Testis (tissue), 5 donors: ENCODE measurements at places on chromosomes 11 and 22.
A peak's percentile ranks its signal among the peaks of the same experiment; 100 is the strongest.

DNA sequence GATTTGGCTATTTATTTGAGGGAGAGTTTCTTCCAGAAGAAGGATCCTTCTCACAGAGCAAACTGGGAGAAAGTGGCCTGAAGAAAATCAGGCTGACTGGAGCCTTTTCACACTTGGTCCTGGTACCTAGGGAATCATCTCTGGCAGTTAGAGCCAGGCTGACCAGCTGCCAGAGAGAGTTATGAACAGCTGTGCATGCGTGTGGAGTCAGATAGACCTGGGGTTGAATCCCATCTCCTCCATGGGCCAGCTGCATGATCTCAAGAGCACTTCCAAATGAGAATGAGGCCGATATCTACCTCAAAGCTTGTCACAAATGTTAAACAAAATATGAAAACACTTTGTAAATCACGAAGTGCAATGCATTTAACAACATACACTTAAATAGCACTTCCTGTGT lies 390.0 kb downstream of the TENM4 start:
- DNase-seq, result no peak

DNA sequence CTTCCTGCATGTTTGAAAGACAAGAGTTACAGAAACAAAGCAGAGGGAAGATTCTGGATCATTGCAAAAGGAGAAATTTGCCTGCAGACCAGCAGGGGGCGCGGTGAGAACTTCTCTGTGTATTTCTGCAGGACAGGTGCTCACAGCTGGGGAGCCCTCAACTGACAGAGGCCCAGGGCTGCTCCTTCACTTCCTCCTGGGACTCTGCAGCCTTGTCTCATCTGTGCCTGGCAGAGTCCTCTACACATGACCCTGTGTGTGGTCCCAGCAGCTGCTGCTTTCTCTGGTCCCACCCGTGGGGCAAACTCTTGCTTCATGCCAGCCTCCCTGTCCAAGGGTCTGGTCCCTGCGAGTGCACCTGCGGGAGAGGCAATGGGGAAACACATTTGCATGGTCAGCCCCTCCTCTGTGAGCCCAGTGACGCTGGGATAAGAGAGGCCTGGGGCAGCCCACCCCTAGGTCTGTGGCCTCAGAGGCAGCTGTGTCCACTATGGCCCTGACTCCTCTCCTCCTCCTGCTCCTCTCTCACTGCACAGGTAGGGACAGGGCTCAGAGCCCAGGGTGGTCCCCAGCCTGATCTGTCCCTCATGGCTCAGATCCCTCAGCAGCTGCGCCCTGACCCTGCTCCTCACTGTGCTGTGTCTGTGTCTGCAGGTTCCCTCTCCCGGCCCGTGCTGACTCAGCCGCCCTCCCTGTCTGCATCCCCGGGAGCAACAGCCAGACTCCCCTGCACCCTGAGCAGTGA lies 43.2 kb upstream of the VPREB1 start:
- no peak for DNase-seq

- no peak for DNase-seq
Measured at GRCh38 chr11:82268627-82269026, 465.0 kb downstream of the FAM181B start.

DNA sequence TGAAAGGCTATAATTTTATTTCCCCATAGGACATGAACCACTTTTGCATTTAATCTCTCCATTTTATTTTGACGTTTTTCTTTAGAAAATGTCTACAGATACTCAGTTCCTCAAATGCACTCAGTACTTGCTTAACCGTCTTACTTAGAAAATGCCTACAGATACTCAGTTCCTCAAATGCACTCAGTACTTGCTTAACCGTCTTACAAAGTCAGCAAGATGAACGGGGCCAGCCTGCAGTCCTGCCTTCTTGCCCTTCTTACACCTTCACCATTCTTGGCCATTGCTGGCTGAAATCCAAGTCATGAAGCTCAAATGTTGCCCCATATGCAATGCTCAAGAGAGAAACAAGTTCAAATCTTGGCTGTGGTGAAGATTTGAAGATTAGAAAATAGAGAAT lies 34.1 kb downstream of the CSNK2A3 start:
- no peak for DNase-seq

DNA sequence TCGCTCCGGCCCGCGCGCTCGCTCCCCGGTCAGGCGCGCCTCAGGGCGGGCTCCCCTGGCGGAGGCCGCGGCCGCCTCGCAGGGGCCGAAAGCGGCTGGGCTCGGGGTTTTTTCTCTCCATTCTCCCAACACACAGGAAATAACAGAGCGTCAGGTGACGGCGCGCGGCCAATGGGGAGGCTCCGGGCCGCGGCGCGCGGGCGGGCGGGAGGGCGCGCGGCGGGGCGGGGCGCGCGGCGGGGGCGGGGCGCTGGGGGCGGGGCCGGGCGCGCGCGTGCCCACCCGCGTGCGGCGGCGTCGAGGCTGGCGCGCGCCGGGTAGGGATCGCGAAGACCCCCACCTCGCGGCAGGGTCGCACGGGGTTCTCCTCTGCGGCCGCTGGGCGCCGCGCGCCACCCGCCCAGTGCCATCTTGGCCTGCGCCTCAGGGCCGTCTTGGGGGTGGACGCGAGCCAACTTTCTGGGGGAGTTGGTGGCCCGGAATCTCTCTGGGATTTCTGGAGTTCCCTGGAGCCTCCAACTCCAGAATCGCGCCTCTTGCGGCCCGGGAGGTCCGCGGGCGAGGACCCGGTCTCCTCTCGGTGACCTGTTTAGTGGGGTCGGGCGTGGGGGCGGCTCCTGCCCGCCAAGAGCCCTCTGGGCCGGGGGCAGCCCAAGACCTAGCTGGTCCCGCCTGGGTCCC lies at the start of gene TCF20:
Gene TCF20, minus strand, starts transcription at position 144 of the 681 bp plus-strand sequence. CDS start 55,348 bp downstream, outside the sequence.
- peak; percentile 85 for DNase-seq

DNA sequence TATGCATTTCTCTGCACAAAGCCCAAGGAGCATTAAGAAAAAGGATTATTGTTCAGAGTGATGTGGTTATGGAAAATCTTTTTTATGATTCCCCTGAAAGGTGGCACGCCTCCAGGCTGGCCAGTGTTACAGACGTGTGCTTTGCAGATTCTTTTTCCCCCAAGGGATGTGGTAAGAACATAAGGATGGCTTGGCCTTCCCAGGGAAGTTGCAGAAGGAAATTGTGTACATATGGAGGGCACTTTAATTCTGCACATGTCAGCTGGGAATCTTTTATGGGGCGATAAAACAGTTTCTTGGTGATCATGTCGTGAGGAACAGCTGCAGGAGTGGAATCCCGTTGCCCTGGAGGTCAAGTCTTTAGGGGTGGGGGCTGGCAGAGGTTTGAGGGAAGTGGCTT lies 9.7 kb downstream of the SMARCB1 start:
- DNase-seq, result no peak

GRCh38 chr11:115501893-115502589 lies 2.2 kb downstream of the CADM1 start:
- peak; percentile 28 for DNase-seq

DNA sequence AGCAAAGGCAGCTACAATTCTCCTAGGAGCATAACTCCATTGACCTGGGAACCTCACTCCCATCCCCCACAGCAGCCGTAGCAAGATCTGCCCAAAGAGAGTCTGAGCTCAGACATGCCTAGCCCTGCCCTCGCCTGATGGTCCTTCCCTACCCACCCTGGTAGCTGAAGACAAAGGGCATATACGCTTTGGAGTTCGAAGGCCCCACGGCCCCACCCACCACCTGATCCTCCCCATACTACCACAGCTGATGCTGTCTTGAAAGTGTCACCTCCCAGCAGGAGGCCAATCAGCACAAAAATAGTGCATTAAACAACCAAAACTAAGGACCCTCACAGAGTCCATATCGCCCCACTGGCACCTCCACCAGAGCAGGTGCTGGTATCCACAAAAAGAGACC lies 22.6 kb upstream of the GNAZ start:
- no peak for DNase-seq

- DNase-seq, result no peak
Measured at GRCh38 chr11:13963949-13964770, 1.6 kb downstream of the SPON1 start.

GRCh38 chr22:30985561-30986208 lies 16.6 kb downstream of the TUG1 start:
- no peak for DNase-seq

- no peak for DNase-seq
Measured at GRCh38 chr22:26846076-26846475, 188.7 kb downstream of the MIAT start.

GRCh38 chr22:41908411-41909309 lies 6.2 kb downstream of the SHISA8 start:
- DNase-seq, result no peak

DNA sequence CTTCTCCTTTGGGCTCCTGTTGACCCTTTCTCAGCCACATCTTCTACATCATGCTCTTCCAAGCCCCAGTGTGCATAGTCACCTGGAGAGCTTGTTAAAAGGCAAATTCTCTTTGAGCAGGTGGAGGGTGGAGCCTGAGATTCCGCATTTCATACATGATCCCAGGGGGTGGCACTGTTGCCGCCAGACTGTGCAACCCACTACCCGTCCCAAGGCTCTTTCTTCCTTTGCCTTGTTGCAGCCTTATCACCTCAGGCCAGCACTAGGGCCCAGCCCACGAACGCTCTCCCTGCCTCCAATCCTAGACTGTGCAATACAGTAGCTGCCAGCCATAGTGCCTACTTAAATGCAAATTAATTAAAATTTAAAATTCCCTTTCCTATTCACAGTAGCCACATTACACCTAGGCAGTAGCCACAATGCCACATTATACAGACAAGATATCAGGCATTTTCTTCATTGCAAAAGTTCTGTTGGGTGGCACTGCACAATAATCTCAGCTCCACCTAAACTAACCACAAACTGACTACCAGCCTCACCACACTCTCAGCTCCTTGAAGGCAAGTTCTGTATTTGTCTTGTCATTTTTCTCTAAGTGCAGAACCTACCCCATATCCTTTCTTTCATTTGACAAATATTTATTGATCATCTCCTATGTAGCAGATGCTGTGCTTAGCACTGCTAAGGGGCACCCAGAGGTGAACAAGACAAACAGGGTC lies 4.6 kb upstream of the KCNJ5 start:
- peak; percentile 59 for DNase-seq

DNA sequence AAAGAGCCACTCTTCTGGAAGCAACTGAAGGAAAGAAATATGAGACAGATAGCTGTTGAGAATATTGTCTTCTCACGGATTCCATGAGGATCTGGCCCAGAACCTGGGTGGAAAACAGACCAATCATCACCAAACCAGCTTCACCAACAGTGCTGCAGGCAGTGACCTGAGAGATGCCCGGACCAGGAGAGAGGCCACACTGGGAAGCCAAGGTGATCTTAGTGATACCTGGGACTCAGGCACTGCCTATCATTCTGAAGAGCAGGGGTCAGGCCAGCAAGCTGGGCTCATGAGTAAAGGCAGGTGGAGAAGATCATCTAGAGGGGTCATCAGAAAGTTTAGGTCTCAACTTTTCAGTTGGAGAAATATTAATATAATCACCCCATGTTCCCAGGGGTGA lies 595.8 kb upstream of the CADM1 start:
- no peak for DNase-seq

DNA sequence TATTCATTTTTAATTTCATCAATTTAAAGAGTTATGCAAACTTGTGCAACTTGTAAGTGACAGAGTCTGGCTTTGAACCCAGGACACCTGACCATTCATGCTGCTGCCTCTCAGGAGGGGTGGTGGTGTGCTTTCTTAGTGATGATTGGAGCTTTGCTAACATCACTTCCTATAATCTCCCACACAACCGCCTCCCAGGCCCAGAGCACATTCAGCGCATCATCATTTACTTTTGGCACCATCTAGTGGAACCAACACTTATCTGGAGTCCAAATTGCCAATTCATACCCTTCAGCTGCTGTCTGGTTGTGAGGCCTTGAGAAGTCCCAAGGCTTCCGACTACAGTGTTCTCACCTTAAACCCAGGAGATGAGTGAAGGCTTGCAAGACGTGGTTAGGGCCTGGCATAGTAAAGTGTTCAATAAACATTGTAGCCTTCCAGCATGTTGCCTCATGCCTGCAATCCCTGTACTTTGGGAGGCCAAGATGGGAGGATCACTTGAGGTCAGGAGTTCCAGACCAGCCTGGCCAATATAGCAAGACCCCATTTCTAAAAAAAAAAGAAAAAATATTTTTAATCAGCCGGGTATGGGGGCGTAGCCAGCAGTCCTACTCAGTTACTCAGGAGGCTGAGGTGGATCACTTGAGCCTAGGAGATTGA lies 1.1 kb upstream of the TTLL1 start:
- peak; percentile 76 for DNase-seq

GRCh38 chr11:98180511-98180910 lies 840.2 kb upstream of the CNTN5 start:
- no peak for DNase-seq

- DNase-seq, result no peak
Measured at GRCh38 chr11:119629085-119629484, 99.9 kb downstream of the NECTIN1 start.

DNA sequence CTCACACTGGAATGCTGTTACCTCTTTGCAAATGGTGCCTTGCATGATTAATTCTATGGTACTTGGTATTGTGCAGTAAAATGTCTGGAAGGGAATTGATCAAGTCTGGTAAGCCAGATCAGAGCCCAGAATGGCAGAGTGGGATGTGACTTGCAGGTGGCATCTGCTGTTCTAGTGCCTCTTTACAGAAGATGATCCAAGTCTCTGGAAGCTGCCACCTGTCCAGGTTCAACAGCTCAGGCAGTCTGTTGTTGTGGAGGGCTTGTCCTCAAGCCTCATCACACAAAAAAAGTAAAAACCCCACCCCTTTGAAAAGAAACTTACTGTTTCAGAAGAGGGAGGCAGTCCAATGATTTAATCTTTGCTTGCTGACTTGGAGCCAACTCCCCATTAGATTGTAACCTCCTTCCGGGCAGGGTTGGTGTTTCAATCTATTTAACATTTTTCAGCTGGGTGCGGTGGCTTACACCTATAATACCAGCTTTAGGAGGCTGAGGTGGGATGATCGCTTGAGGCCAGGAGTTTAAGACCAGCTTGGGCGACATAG lies 17.1 kb downstream of the ZNRF3 start:
- DNase-seq, result no peak

DNA sequence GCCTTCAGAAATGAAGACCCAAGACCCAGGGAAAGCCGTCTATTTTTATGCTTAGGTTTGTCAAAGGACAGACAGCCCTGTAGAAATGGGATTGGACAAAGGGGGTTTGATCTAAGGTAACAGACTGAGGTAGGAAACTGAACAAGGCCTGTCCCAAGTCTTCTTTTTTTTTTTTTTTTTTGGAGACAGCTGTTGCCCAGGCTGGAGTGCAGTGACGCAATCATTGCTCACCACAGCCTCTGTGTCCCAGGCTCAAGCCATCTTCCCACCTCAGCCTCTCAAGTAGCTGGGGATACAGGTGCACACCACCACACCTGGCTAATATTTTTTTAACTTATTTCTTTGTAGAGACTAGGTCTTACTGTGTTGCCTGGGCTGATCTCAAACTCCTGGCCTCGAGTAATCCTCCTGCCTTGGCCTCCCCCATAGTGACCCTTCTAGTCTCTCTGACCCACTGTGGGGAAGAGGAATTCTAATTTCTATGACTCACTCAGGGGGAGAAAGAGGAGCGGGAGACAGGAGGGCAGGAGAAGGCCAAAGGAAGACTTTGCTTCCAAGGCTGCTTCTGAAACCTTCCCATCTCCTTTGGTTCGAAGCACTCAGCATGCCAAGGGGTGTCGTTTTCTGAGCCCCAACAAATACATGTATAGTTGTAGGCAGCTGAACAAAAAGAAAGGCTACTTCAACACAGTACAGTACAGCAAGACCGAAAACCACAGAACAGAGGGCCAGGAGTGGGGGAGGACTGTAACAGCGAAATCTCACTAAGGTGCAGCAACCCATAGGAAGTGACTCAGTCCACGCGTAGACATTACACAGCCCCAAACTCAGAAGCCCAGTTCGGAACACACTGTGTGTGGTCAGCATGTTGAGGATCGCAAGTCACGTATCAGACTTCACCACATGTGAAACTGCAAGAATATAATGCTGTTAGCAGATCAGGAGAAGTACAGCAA lies 872 bp downstream of the TMA7B start:
- DNase-seq, result no peak
